ENCODE measurements at places on chromosomes 3 and 15.

GRCh38 chr15:93566762-93567161 is 477.8 kb upstream of the RGMA start:
- DNase-seq = no peak

GRCh38 chr15:71779073-71779797 is 31.1 kb upstream of the NR2E3 start:
- DNase-seq = no peak

DNA sequence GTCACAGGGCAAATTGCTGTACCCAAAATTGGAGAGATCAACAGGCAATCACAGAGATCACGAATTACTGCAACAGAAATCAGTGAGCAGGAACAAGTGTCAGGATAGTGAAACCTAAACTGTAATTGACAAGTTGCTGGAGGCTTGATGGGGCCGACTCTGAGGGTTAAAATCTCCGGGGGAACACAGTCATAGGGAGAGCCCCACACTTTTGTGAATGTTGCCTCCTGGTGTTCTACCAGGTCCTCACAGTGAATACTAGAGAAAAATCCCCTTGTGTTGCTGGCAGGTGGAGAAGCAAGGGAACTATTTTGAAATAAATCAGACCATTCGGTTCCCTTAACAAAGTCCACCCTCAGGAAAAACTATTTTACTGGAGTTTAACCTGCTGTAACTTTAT is 697.5 kb upstream of the CBLB start:
- no peak for DNase-seq

DNA sequence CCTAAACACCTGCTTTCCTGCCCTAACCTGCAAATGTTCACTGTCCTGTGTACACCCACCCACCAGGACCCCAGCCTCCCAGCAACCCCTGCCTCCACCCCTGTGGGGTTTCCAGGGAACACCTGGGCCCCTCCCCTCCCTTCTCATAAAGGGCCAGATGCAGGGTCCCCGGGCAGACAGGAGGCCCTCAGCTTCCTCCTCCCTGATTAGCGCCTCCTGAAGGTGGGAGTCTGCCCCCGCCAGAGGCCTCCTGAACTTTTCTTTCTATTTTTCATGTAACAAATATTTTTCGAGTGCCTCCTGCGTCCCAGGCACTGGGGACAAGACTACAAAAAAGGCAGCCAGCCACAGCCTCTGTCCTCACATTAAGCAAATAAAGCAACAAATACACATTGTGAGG is 135.4 kb upstream of the LINGO1 start:
- no peak for DNase-seq

DNA sequence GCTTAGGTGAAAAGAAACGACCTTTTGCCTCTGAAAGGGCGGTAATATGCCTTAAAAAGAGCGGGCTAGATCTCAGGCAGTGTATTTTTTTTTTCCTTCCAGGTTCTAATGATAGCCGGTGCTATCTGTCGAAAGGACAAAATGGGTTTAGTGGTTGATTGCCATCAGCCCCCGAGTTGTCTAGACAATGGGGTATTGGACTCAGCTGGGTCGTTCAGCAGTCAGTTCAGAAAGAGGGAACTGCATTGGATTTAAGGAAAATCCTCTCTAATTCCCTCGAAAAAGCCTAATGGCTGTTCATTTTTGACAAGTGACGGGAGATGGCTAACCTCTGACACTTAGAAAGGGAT is 728 bp downstream of the EIF2B5 start:
- no peak for DNase-seq

GRCh38 chr3:188446014-188446413 is 292.1 kb downstream of the LPP start:
- no peak for DNase-seq

DNA sequence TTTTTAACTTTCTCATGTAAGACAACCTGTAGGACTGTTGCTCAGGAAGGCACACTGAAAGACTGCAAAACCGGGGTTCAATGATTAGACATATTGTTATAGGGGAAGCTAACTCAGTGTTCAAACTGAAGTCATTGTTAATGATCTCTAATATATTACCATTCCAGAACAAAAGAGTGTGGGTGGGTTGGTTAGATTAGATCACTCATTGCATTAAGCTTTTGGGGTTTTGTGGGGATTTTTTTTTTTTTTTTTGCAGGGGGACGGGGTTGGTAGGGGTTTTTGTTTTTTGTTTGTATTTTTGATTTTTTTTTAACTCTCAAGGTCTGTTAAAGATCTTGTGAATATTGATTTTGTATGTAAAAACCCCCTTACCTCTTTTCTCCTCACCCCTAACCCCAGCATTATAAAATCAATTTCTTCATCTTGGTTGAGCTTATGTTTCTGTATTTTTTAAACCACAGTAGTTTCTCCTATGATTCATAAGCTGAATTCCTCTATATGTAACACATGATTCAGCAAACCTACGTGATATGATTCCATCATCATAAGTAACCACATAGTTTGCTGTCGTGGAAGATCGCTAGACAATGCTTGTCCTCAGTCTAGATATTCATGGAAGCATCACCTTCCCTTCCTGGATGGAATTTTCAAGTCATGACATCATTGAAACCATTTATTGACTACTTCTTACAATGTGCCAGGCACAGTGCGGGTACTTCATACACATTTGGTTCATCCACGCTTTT is 544.1 kb upstream of the MDFIC2 start:
- DNase-seq = no peak

GRCh38 chr3:6709178-6709577 is 151.7 kb upstream of the GRM7 start:
- no peak for DNase-seq

DNA sequence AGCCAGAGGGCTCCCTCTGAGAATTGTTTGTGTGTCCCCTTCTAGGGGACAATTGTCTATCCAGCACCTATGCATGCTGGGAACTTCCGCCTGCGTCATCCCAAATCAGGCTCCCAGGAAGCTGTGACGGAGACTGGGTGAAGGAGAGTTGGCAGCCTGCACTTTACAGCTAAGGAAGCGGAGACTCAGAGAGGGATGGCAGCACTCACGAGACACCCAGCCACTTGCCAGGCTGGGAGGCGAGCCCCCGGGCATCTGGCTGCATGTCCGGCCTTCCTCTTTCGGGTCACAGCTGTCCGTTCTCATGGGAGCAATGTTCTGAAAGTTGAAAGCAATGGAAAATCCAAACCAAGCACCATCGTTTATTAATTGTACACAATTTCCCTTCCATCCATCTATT is 45.5 kb upstream of the SLC6A11 start:
- DNase-seq = no peak

- no peak for DNase-seq
These were observed 26.3 kb downstream of the ZBTB38 start for GRCh38 chr3:141394560-141394959.

DNA sequence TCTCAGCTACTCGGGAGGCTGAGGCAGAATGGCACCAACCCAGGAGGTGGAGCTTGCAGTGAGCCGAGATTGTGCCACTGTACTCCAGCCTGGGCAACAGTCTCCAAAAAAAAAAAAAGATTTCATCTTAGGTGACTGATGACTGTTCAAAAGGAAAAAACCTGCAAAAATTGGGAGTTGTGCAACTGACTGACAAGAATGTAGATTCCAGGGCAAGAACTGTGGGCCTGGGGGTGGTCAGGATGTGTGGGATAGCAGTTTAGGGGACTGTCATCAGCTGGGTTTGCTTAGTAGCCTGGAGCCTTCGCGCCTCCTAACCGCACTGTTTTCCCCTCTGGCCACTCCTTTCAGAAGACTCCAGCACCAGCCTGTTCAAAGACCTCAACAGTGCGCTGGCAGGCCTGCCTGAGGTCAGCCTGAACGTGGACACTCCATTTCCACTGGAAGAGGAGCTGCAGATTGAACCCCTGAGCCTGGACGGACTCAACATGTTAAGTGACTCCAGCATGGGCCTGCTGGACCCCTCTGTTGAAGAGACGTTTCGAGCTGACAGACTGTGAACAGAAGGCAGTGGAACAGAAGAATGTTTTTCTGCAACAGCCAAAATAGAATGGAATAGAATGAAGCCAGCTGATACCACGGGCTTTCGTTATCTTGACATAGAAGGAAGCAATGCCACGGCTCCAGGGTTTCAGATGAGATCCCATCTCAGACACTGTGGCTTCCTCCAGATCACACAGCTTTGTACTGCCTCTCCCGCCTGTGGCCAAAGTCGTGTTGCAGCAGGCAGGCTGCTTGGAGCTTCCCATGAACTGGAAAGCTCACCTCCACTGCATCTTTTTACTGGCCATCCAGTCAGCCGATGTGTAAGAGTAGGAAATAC is 75.3 kb upstream of the BLM start:
- DNase-seq = no peak

GRCh38 chr3:113844622-113845222 is 6.1 kb downstream of the GRAMD1C start:
- no peak for DNase-seq

- no peak for DNase-seq
These were observed 124.0 kb downstream of the SRGAP3 start for GRCh38 chr3:9125278-9125951.

DNA sequence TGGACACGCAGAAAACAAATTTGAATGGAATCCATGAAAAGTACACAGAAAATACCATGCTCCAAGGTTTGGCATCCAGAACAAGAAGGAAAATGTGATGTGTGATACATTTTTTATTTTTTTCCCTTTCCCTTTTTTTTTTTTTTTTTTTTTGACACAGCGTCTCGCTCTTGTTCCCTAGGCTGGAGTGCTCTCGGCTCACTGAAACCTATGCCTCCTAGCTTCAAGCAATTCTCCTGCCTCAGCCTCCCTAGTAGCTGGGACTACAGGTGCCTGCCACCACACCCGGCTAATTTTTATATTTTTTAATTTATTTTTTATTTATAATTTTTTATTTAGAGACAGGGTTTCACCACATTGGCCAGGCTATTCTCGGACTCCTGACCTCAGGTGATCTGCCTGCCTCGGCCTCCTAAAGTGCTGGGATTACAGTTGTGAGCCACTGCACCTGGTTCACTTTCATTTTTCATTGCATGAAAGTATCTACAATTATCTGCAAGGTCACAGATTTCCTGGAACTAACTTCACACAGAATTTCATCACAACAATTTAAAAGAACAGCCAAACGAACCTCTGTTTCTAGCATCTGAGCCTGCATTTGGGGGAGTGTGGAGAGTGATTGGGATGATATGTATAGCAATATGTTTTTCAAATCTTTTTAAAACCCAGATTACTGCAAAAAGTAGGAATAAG is 8.3 kb downstream of the POU1F1 start:
- no peak for DNase-seq

- no peak for DNase-seq
These were observed 23.6 kb upstream of the SSUH2 start for GRCh38 chr3:8668216-8668615.

- DNase-seq = no peak
These were observed 42.3 kb downstream of the EFHB start for GRCh38 chr3:19891740-19892139.

- DNase-seq = no peak
These were observed 292.4 kb upstream of the SGO1 start for GRCh38 chr3:20478436-20478835.

DNA sequence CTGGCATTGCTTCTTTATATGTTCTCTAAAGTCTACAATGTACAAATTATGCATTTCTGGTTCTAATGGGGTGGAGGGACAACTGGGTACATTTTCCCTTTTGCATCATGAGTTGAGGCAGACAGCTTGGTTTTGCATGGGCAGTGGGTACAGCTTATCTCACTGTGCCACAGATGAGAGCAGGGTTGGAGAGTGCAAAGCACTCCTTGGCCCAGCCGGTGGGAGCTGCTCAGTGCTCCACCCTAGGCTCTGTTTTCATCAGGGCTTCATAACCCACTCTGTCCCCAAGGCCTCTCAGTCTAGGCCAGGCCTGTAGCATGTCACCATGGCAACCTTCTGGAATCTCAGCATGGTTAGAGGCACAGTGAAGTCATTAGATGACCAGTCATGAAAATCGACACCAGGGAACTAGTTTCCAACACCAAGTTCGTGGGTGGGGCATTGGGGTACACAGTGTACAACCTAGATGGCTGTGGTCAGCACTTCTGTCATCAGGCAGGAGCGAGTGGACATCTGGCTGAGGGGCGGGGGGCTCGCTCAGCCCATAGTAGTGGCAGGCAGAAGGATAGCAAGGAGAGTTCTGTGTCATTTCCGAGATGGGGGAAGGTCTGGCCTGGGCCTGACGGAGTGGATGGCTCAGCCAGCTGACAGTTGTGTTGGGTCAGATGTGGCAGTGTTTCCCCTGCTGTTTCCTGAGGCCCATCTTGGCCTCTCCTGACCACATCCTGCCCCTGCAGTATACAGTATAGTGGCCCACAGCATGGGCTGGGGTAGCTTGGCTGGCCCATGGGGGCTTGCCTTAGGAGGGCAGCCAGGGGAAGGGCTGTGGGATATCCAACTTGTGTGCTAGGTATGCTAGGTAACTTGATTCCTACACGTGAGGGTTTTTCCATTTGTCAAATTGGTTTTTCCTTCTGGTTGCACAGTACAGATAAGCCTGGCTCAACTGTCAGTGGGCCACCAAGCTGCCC is 75.7 kb upstream of the PRR23C start:
- DNase-seq = no peak

- DNase-seq = no peak
These were observed 26.6 kb downstream of the QTRT2 start for GRCh38 chr3:114083112-114083511.

DNA sequence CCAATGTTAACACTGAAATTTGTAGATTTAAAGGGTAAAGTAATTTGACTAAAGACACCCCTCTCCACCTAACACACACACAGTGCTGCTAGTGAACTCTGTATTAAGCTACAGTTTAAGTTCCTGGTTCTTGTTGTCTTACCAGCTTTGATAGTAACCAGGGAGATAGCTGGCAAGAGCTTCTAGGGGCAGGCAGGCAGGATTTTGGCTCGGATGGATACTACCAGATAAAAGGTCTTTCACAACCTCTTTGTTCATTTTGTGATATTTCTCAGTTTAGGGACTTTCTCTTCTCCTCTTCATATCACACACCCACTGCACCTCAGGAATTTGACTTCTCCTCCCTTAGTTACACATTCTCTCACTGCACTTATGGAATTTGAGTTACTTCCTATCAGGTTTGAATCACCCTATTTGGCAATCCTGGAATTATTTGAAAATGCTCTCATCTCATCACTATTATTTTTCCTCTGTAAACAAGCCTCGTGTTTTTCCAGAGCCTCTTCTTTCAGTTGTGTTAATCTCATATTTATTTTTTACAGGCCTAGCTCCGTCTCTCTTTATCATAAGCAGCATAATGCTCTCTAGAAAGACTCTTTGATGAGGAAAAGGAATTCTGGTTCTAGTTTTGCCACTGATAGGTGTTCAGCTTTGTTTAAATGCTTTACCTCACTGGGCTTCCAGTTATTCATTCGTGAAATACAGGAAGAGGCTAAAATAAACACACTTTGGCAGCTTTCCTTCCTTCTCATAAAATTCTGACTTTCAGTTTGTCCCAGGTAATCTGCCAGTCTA is 23.0 kb upstream of the CLDN1 start:
- no peak for DNase-seq

- no peak for DNase-seq
These were observed 4.7 kb downstream of the SELENOS start for GRCh38 chr15:101272584-101272983.

- DNase-seq = no peak
These were observed 562.7 kb downstream of the GBE1 start for GRCh38 chr3:81198756-81199155.

DNA sequence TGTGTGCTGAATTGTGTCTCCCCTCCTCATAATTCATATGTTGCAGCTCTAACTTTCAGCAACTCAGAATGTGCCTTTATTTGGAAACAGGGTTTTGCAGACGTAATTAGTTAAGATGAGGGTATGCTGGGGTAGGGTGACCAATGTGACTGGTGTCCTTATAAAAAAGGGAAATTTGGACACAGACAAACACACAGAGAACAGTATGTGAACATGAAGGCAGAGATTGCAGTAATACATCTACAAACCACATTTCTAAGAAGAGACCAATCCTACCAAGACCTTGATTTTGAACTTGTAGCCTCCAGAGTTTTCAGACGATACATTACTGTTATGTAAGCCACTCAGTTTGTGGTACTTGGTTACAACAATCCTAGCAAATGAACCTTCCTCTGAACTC is 817.8 kb downstream of the TUSC7 start:
- DNase-seq = no peak
